ENCODE measurements at places on chromosomes 4 and X. TPM values are rescaled to one million over a fixed set of nuclear protein-coding genes. Genes with fewer than 3 reads are reported as not detected.

Gene C4orf50
- not detected for total RNA-seq

- H3K27me3 ChIP-seq: no peaks in the 10 kb centered on the region
- H3K4me3 ChIP-seq: no peak overlapping the region
- no peak overlapping the region for H3K27ac ChIP-seq
Measured at GRCh38 chr4:3868211-3869173, 102.3 kb downstream of the ADRA2C start.

DNA sequence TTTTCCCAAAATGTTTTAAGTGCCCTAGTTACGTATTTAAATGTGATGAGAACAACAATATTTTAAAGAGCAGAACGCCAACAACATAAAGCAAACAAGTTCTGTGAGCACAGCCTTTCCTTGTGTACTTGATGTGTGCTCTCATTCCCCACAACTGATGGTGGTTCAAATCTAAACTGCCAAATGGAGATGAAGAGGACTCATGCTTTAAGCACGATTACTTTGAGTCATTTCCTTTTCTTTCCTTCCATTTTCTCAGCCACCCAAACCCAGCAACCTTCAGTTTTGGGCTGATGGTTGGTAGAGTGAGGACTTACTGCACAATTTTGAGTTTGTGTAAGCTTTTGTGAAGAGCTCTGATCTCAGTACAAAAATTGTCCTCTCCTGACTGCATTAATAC lies 1.7 kb downstream of the NSD2 start:
- peaks cover 54% of the 10 kb centered on the region for H3K4me1 ChIP-seq
- H3K27me3 ChIP-seq: no peaks in the 10 kb centered on the region
- no peaks in the 10 kb centered on the region for H3K36me3 ChIP-seq
- H3K4me3 ChIP-seq: peak overlapping the region; percentile 70

GRCh38 chr4:101850698-101851097 lies 60.2 kb downstream of the BANK1 start:
- H3K36me3 ChIP-seq: no peaks in the 10 kb centered on the region
- H3K4me3 ChIP-seq: no peak overlapping the region
- no peaks in the 10 kb centered on the region for H3K4me1 ChIP-seq
- H3K27me3 ChIP-seq: no peaks in the 10 kb centered on the region

DNA sequence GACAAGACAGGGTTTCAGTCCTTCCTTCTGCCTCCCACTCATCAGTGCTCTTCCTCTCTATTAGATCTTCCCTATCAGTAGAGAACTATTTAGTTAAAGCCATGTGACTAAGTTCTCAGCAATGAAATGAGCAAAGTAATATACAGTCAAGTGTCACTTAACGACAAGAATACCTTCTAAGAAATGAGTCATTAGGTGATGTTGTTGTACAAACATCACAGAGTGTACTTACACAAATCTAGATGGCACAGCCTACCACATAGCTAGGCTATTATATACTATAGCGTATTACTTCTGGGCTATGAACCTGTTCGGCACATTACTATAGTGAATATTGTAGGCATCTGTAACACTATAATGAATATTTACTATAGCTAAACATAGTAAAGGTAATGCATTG lies 71.3 kb downstream of the POU4F2 start:
- no peaks in the 10 kb centered on the region for H3K27me3 ChIP-seq
- no peak for DNase-seq
- no peaks in the 10 kb centered on the region for H3K4me1 ChIP-seq

GRCh38 chr4:53576676-53577372 lies 14.5 kb downstream of the LNX1 start:
- H3K27ac ChIP-seq: no peak overlapping the region
- no peaks in the 10 kb centered on the region for H3K27me3 ChIP-seq
- H3K4me1 ChIP-seq: no peaks in the 10 kb centered on the region
- DNase-seq: no peak

Gene EVC
- 0.15 TPM for total RNA-seq

GRCh38 chrX:97132664-97133415 lies 249.1 kb downstream of the RPA4 start:
- H3K27me3 ChIP-seq: no peaks in the 10 kb centered on the region
- no peak for DNase-seq
- no peak overlapping the region for H3K4me3 ChIP-seq
- no peaks in the 10 kb centered on the region for H3K36me3 ChIP-seq

DNA sequence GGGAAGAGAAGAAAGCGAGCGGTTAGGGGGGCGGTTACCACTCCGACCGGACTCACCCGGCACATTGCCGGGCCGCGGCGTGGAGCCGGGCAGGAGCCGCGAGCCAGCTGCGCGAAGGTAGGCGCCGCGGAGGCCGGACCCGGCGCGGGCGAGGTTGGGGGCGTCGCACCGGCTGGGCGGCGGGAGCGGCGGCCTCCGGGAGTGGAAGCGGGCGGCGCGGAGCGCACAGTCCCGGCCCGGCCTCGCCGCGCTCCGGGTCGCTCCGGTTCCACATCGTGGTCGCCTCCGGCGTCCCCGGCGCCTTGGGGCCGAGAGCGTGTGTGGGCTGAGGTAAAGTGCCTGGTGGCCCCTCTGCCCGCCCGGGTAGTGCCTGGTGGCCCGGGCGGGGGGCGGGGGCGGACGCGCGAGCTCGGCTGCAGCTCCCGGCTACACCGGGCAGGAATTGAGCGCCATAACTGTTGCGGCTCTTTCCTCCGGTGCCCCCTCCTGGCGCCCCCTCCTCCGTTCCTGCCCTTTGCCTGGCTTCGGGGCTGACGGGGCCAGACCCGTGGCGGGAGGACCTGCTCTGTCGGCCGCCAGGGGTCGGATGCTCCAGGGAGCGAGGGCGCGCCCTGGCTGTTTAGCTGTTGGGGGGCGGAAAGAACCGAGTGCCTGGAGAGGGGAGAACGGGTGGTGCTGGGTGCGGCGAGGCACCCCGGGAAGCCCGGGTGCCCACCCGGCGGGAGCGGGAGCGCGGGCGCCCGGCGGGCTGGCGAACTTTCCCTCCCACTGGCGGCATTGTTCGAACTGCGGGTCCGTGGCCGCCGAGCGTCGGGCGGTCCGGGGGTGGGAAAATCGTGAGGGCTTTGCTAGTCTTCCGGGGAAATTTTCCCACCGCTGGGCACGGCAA lies 626 bp downstream of the JADE3 start:
- H3K4me3 ChIP-seq: peak overlapping the region; percentile 63
- no peaks in the 10 kb centered on the region for H3K4me1 ChIP-seq
- no peaks in the 10 kb centered on the region for H3K27me3 ChIP-seq
- peak overlapping the region; percentile 71 for H3K27ac ChIP-seq

- H3K36me3 ChIP-seq: no peaks in the 10 kb centered on the region
- no peak overlapping the region for H3K27ac ChIP-seq
- H3K4me3 ChIP-seq: no peak overlapping the region
- no peaks in the 10 kb centered on the region for H3K27me3 ChIP-seq
Measured at GRCh38 chr4:136156947-136157346, 1375.3 kb downstream of the PCDH18 start.

GRCh38 chr4:90317785-90318184 lies 190.6 kb downstream of the CCSER1 start:
- H3K4me1 ChIP-seq: peaks cover 60% of the 10 kb centered on the region
- no peaks in the 10 kb centered on the region for H3K36me3 ChIP-seq
- peak overlapping the region; percentile 96 for H3K27ac ChIP-seq
- peak; percentile 86 for DNase-seq
- H3K27me3 ChIP-seq: no peaks in the 10 kb centered on the region

DNA sequence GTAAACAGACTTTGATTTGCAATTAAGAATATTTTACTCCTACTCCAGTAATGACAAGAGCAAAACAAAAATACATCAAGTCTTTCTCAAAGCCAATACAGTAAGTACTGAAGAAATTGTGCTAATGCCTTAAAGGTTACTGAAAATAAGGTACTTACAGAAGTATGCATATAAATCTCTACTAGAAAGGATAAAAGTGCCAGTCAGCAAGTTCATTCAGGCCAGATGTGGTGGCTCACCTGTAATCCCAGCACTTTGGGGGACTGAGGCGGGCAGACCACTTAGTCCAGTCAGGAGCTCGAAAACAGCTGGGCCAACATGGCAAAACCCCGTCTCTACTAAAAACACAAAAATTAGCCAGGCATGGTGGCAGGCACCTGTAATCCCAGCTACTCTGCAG lies 27.9 kb downstream of the LRBA start:
- H3K4me3 ChIP-seq: no peak overlapping the region
- no peaks in the 10 kb centered on the region for H3K27me3 ChIP-seq
- H3K36me3 ChIP-seq: no peaks in the 10 kb centered on the region
- no peaks in the 10 kb centered on the region for H3K4me1 ChIP-seq
- no peak for DNase-seq
- no peak overlapping the region for H3K27ac ChIP-seq

Gene TMEM35A
- total RNA-seq: not detected

- H3K27ac ChIP-seq: no peak overlapping the region
- H3K36me3 ChIP-seq: no peaks in the 10 kb centered on the region
- no peaks in the 10 kb centered on the region for H3K4me1 ChIP-seq
- H3K27me3 ChIP-seq: no peaks in the 10 kb centered on the region
- H3K4me3 ChIP-seq: no peak overlapping the region
Measured at GRCh38 chrX:43121637-43122036, 343.7 kb upstream of the PPP1R2C start.

Gene ADH6
- total RNA-seq: not detected

- H3K4me1 ChIP-seq: no peaks in the 10 kb centered on the region
- DNase-seq: peak; percentile 6
- H3K27ac ChIP-seq: no peak overlapping the region
- no peak overlapping the region for H3K4me3 ChIP-seq
- H3K36me3 ChIP-seq: no peaks in the 10 kb centered on the region
Measured at GRCh38 chrX:41293269-41293668, 40.7 kb upstream of the DDX3X start.

DNA sequence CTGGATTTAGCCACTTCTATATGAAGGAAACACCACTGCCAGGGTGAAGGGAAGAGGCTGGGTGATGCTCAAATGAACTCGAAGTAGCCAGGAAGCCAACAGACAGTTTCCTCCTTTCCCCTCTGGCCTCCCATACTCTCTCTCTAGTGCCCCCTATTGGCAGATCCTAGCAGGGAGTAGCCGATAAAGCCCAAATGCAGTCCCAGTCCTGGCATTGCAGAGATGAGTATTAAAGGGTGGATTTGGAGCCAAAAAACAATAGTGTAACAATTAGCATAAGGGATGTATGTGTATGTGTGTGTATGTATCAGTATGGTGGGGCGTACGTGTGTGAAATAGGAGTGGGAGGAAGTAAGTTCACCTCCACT lies 213.8 kb upstream of the LDB2 start:
- H3K4me1 ChIP-seq: no peaks in the 10 kb centered on the region
- no peaks in the 10 kb centered on the region for H3K27me3 ChIP-seq
- H3K4me3 ChIP-seq: no peak overlapping the region
- no peak for DNase-seq
- no peaks in the 10 kb centered on the region for H3K36me3 ChIP-seq

DNA sequence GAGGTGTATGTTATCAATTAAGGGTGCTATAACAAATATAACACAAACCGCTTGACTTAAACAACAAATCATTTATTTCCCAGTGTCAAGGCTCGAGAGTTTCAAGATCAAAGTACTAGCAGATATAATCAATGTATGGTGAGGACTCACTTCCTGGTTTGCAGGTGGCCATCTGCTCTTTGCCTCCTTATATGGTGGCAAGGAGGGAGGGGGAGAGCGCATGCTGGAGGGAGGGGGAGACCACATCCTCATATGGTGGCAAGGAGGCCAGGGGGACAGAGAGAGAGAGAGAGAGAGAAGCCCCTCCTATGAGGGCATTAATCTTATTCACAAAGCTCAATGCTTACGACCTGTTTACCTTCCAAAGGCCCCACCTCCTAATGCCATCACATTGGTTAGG lies 372.3 kb upstream of the SPOCK3 start:
- no peak for DNase-seq
- no peak overlapping the region for H3K27ac ChIP-seq
- H3K4me1 ChIP-seq: no peaks in the 10 kb centered on the region
- H3K36me3 ChIP-seq: no peaks in the 10 kb centered on the region
- H3K27me3 ChIP-seq: no peaks in the 10 kb centered on the region
- no peak overlapping the region for H3K4me3 ChIP-seq

GRCh38 chr4:22676063-22676462 lies 16.7 kb upstream of the GBA3 start:
- H3K27ac ChIP-seq: no peak overlapping the region
- H3K36me3 ChIP-seq: no peaks in the 10 kb centered on the region
- no peak for DNase-seq
- H3K4me1 ChIP-seq: no peaks in the 10 kb centered on the region
- H3K4me3 ChIP-seq: no peak overlapping the region

DNA sequence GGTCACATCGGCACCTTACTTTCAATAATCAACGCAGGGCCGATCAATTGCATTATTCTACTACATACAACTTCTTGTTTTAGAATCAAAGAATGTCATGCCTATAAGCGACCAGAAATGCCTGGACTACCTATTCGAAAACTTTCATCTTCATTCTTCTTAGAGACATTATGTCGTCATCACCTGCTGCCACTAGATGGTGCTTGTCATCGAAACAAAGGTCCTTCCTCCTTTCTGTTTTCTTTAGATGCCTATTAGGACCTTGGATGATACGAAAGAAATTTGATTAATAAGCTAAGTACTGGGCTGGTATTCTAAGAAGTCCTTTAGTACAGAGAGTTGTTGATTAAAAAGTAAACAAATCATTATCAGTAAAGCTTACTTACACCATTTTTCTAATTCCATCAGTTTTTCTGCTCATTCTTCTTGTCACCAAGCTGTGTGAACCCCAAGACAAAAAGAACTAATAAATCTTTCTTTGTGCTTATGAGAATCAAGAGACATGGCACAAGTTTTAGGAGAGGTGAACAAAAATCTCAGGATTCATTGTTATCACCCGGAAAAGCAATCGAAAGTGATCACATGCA lies 154.5 kb upstream of the SLC4A4 start:
- H3K27ac ChIP-seq: no peak overlapping the region
- no peaks in the 10 kb centered on the region for H3K4me1 ChIP-seq
- H3K4me3 ChIP-seq: no peak overlapping the region
- no peaks in the 10 kb centered on the region for H3K36me3 ChIP-seq

GRCh38 chr4:93237521-93237920 lies 591.0 kb upstream of the ATOH1 start:
- H3K27ac ChIP-seq: no peak overlapping the region
- no peak for DNase-seq
- no peak overlapping the region for H3K4me3 ChIP-seq
- H3K4me1 ChIP-seq: no peaks in the 10 kb centered on the region

DNA sequence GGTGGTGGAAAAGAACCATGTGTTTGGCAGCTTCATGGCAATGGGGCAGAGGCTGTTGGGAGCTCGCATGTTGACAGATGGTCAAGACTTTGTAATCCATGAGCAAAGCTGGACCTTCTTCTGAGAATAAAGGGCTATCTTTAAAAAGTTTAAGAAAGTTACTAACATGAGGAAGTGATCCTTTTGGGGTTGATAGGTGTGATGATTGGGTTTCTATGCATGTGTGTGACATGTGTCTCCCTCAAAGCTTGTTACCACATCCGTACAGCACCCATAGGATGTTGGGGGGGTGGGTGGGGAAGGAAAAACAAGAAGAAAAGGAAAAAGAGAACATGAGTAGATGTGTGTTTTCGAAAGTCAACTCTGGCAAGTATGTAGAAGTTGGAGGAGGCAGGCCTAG lies 123.0 kb upstream of the TLR3 start:
- no peak overlapping the region for H3K4me3 ChIP-seq
- no peaks in the 10 kb centered on the region for H3K36me3 ChIP-seq
- no peaks in the 10 kb centered on the region for H3K4me1 ChIP-seq
- DNase-seq: no peak

Gene RTL5
- 2.5 TPM for total RNA-seq
